ENCODE measurements at places on chromosomes 1 and 21.

DNA sequence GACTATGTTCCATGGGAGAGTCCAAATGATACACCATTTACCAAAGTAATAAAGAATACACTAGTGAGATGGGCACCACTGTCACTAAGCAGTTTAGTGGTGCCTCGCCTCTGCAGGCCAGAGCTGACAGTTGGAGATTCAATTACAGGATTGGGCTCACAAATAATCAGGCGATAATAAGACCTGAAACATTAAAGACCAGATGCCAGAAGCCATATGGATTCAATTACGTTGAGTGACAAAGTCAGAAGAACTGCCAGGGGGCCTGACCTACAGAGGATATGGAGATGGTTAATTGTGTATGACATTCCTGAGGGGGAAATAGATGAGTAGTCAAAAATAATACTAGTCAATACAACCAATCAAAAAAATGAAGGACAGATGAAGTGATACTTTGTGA lies 65.2 kb upstream of the ST6GALNAC5 start:
- DNase-seq: no peak

DNA sequence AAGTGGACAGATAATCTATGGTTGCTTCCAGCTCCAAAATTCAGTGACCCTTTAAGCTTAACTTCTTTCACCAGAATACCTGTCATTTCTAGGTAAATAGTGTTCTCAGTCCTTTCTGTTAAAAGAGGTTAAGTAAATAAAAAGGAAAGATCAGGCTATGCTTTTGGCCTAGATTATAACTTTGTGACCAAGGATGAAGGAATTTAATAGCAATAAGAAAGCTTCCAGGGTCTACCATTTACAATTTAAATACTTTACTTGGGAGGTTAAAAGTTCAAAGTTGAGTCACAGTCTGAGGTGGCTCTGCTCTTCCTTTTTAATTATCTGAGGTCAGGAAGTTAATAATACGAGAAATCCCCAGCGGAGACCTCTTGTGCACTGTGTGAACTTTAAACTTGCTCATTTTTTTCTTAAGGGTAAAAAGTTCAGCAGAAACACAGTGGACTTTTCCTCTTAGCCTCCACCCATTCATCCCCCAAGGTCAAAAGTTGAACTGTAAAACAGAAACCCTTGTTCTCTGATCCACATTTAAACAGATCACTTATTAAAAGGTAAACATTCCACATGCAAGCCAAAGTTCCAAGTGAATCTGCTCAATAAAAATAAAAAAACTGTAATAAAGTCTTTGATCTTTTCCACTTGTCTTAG lies 187.1 kb downstream of the NRIP1 start:
- DNase-seq: no peak

- no peak for DNase-seq
Measured at GRCh38 chr21:42539931-42540343, 26.3 kb downstream of the SLC37A1 start.

GRCh38 chr1:45686015-45686287 lies 382 bp downstream of the GPBP1L1 start:
- DNase-seq: peak; percentile 14

- peak; percentile 84 for DNase-seq
Measured at GRCh38 chr1:237012788-237013383, 8.6 kb upstream of the MT1HL1 start.

- peak; percentile 38 for DNase-seq
Measured at GRCh38 chr1:29362116-29362515, 125.8 kb downstream of the PTPRU start.

DNA sequence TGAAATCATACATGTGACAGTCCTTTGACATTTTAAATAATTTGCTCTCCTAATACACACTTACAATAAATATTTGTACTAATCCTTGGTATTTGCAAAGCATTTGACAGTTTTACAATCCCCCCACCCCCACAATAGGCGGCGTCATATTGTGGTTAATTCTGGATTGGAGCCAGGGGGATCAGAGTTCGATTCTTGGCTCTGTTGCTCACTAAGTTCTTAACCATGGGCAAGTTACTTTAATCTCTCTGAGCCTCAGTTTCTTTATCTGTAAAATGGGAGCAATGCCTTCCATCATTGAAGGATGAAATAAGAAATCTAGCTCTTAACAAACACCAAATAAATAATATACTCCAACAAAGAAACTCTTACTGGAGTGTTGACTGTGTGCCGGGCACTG lies 23.8 kb downstream of the CACNA1S start:
- DNase-seq: no peak

- no peak for DNase-seq
Measured at GRCh38 chr1:29415156-29415830, 179.0 kb downstream of the PTPRU start.

DNA sequence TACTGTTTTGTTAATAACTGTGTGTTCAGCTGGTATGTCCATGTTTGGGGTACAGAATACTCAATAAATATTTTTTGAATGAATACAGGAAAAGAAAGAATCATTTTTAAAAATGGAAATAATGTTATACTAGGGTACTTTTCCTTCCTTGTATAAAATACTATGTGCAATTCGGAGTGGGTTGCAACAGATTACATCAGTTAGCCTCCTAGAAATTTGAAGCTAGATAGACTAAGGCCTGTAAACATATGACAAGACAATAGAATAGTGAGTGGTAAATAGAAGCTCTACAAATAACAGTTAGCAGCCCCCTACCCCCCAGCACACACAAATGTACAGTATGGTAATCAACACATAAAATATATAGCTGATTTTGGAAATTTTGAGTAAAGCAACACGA lies 195.9 kb downstream of the KCNT2 start:
- DNase-seq: no peak

DNA sequence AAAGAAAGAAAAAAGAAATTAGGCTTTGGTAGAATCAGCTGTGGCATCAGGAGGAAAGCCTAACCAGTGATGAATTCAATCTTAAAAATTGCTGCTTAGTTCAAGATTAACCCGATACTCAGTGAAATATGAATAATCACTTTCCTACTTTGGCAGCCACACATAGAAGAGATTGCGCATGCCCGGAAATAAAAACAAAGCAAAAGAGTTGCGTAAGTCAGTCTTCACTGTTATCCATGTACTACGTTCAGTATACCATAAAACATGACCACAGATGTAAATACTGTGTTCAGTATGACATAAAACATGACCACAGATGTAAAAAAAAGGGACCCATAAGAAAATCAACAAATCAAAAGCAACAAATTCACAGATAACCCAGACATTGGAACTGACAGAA lies 19.2 kb downstream of the CD1D start:
- no peak for DNase-seq

DNA sequence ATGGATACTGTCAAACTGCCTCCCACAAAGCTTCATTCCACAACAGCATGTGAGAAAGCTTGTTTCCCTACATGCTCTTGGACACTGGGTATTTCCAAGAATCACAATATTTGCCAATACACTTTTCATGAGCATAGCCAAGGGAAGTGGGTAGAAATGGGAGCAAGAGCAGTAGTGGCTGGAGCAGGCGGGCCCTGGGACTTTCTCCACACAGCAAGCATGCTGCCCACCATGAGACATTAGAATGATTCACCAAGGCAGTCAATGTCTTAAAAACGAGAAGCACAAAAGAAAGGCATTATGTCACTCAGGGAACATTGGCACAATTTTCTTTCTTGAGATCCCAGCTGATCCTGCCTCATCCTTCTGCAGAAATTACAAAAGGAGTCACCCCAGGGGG lies 371.6 kb upstream of the RUNX1 start:
- DNase-seq: no peak

DNA sequence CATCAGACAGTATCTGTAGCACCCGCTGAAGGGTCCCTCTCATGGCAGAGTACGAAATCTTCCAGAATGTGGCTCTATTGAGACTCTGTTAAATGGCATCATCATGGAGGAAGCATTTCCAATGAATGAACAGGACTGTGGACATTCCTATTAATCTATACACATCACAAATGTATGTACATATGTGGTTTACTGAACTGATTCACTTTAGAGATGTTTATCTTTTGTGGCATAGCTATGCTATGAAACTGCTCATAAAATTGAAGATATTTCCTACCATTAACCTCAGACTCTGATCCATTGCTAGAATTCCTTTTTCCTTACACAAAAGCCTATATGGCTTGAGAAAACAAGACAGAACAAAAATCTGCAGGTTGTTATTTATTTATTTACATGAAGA lies 259.6 kb upstream of the RRP15 start:
- no peak for DNase-seq

DNA sequence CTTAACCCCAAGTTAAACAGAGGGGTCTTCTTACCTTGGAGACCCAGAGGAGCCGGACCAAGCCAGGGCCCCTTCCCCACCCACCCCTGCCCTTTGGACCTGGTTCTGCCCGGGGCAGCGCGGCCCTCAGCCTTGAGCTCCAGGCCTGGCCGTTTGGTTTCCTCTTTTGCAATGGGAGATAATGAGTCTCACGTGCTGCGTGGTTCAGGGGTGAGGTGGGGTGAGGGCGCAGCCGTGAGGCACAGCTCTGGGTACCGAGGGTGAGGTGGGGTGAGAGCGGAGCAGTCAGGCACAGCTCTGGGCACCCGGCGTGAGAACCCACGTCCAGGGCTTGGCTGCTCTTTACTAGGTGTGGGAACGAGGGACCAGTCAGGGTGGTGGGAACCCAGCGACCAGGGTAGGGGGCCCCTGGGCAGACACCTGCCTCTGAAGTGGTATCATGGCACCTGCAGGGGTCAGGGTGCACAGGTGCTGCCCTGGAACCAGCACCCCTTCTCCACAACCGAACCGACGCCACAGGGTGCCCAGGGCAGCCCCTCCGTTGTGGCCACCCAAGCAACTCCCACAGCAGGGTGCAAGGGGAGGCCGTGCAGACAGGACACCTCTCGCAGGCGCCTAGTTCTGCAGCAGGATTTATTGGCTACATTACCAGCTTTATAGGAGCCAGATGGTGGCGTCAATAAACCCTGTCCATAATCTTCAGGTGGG lies 182.2 kb downstream of the PRDM16 start:
- DNase-seq: no peak

DNA sequence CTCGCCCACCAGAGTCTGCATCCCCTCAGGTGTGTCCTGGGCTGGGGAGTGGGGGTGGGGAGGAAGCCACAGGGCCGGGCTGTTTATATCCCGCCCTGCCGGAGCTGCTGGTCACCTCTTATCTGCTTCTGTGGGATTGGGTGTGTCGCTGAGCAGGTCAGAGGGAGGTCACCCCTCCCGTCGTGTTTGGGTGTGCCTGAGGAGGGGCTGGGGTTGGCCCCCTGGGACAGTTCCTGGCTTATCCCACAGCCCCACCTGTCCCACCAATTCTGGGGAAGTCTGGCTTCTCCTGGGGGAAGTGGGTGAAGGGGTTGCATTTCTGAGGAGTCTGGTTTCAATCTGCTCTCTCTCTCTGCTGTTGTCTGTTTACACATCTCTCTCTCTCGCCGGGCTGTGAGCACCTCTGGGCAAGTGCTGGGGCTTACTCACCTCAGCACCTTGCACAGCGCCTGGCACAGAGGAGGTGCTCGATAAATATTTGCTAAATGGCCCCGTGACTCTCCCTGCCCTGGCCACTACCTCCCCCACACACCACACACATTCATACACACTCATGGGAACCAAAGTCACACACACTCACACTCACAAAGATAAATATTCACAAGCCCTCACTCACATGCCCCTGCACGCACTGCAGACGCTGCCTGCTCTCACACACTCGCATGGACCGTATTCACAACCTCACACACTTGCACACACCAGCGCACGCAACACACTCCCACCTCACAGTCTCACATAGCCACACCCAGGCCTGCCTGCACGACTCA lies 8.3 kb downstream of the ELF3 start:
- no peak for DNase-seq

- no peak for DNase-seq
Measured at GRCh38 chr1:54595956-54596498, 27.3 kb downstream of the FAM151A start.

GRCh38 chr1:209876078-209876800 lies 48.5 kb downstream of the UTP25 start:
- DNase-seq: no peak

- DNase-seq: no peak
Measured at GRCh38 chr1:45117766-45118165, 88.6 kb downstream of the ZSWIM5 start.

DNA sequence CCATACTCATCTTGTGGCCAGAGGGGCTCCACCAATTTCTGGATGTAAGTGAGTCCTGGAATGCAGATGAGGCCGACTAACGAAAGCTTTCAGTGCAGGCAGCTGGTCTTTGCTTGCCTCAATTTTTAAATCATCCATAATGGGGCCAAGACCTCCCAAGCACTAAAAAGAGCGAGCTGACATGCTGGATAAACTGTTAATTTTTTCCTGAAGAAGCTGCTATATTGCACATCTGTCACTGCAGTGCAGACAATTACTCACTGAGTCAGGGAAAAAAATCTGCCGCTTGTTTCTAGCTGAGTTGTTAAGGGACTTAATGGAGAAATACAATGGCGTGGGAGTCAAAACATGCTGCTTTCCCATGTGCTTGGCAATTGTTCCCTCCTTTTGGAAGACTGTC lies 205.5 kb downstream of the GPATCH2 start:
- DNase-seq: no peak

DNA sequence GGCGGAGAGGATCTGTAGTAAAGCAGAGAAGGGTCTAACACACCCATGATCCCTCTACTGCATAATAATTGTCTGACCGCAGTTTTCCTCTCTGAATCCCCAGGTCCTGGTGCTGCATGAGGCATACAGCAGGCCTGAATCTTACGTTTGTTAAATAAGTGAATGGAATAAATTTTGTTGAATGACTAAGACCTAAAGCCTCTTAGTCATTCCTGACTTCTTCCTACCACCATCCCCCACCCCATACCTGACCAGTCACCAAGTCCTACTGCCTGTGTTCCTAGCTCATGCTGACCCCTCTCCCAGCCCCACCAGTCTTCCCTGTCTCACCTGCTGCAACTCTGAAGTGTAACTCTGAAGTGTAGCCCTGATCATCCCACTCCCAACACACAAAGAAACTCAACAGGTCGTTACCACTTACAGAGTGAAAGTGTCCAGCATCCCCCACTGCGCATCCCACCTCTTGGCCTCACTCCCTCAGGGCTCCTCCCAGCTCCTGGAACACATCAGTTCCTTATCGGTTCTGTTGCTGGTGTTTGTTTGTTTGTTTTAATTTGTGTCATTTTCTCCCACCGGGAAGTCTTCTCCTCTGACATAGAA lies 9.7 kb downstream of the GJA5 start:
- no peak for DNase-seq

DNA sequence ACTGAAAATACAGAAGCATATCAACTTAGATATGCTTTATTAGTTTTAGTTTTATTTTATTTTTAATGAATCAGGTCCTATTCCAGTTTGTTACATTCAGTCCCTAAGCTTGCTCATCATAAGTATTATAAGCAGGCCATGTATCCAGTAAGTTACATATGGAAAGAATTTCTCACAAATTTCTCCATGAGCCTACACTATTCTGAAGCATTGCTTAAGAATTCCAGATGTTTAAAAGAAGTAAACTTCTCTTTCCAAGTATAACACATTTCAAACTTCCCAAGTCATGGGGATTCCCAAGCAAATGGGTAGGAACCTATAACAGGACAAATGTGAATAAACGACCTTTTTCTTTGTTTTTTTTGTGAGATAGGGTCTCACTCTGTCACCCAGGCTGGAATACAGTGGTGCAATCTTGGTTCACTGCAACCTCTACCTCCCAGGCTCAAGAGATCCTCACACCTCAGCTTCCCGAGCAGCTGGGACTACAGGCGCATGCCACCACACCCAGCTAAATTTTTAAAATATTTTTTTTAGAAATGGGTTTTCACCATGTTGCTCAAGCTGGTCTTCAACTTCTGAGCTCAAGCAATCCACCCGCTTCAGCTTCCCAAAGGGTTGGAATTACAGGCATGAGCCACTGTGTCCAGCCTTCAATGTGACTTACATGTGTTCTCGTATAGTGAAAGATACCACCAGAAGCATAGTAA lies 39.0 kb downstream of the ST7L start:
- DNase-seq: no peak

- no peak for DNase-seq
Measured at GRCh38 chr1:8423692-8424538, 106.0 kb downstream of the SLC45A1 start.

Measured in ascending aorta (tissue), 2 donors.